Activated effector memory CD4-positive, alpha-beta T cell treated with Interleukin-2 at 50 U/mL for 16 hours (primary cell): ENCODE measurements at places on chromosomes 13 and 19.
A peak's percentile ranks its signal among the peaks of the same experiment; 100 is the strongest.

DNA sequence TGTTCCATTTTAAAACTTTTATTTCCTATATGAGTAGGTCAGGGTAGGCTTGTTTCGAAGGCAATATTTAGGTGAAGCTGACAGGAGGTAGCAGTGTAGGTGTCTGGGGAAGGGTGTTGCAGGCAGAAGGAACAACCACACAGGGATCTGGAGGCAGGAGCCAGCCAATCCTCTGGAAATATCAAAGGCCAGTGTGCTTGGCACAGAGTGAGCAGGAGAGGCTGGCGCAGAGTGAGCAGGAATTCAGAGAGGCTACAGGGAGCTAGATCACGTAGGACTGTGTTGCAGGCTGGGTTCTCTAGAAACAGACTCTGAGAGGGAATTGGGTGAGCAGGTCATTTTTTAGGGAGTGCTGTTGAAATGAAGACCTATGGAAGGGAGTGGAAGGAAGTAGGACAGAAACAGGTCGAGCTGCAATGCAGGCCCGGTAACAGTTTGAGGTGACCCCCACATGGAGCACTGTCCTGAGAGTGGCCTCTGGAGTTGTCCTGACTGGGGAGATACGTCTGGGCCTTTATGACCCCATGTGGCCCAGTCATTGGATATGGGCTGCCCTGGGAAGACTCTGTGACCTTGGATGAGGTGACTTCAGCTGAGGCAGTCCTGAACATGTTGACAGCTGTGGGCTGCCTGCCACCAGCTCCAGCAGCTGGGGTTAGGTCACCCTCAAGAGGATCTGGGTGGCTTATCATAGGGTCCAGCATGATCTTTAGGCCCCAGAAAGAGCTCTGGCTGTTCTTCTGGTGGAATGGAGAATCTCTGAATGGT is 51.7 kb downstream of the ERCC5 start:
- DNase-seq, result no peak

GRCh38 chr19:49362048-49362928 is at the start of gene TEAD2:
TEAD2 (minus strand) TSS chr19:49362416; CDS start chr19:49360075, 2,341 bp downstream.
- DNase-seq, result no peak

DNA sequence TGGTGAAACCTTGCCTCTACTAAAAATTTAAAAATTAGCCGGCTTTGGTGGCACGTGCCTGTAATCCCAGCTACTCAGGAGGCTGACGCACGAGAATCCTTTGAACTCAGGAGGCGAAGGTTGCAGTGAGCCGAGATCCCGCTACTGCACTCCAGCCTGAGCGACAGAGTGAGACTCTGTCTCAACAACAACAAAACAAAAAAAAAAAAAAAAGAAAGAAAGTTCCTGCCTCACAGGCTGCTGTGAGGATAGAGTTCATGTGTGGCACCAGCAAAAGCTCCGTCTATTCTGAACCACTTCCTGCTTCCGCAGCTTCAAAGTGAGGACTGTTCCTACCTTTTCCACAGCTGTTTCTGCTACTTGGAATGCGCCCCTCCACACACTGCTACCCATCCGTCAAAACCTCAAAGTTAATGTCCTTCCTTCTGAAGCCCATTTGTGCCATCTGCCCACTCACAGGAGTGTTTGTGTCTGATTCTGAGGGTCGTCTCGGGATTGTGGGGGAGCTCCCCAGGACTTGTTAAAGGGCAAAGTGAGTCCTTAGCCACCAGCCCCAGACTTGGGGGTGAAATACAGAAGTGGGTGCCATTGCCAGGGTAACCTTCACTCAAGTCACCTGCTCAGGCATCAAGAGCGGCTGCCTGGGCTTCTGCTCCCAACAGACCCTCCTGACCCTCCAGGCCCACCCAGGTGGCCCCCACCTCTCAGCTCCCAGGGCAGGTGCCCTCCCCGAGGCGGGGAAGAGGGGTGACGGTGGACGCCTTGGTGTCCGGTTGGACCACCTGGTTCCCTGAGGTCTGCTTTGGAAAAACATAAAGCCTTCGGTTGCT is 2.9 kb downstream of the MFSD12 start:
- DNase-seq, result peak; percentile 40

DNA sequence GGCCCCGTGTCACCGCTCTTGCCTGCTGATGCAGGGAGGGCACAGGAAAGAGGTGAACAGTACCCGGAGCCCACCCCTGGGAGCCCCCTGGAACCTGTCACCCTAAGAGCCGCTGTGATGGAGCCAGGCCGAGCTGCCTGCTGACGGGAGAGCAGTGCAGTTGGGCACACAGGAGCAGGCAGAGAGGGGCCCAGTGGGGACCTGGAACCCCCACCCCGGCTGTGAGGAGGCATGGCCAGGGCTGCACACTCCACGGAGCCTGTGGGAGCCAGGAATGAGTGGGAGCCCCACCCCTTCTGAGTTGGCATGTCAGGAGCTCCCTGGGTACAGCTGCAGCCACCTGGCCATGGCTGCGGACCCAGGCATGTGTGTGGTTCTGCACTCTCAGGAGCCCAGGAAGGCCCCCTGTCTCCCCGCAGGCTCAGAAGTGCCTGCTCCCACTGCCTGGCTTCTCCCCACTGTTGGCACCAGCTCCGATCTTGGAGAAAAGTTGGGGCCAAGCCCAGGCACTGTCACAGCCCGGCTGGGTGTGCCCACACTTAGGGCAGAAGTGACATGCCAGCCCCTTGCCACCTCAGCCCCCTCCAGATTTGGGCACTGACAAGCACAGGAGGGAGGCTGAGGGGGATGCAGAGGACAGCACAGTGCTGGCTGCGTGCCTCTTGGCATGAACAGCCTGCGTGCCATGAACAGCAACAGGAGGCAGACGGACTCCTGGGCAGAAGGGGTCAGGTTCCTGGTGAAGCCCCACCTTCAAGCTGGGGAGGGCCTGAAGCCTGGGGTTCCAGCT is 6.3 kb downstream of the CFAP97D2 start:
- no peak for DNase-seq

GRCh38 chr13:84137292-84137691 is 255.0 kb upstream of the SLITRK1 start:
- peak; percentile 35 for DNase-seq

DNA sequence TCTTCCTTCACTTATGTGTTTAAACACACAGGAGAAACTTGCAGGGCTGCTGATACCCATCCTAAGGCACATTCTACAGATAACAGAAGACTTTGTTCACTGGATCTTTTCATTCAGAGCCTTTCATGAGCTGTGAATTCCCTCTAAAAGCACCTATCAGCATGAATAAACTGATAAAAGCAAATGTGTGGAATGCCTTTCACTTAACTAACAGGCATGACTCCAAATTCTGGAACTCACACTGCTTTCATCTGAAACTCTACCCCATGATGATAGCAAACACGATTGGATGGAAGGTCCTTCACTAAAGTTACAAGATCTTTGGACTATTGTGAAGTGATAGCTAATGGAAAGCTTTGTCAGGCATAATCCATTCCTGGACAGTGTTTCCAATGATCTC is 457.3 kb downstream of the EFNB2 start:
- no peak for DNase-seq

DNA sequence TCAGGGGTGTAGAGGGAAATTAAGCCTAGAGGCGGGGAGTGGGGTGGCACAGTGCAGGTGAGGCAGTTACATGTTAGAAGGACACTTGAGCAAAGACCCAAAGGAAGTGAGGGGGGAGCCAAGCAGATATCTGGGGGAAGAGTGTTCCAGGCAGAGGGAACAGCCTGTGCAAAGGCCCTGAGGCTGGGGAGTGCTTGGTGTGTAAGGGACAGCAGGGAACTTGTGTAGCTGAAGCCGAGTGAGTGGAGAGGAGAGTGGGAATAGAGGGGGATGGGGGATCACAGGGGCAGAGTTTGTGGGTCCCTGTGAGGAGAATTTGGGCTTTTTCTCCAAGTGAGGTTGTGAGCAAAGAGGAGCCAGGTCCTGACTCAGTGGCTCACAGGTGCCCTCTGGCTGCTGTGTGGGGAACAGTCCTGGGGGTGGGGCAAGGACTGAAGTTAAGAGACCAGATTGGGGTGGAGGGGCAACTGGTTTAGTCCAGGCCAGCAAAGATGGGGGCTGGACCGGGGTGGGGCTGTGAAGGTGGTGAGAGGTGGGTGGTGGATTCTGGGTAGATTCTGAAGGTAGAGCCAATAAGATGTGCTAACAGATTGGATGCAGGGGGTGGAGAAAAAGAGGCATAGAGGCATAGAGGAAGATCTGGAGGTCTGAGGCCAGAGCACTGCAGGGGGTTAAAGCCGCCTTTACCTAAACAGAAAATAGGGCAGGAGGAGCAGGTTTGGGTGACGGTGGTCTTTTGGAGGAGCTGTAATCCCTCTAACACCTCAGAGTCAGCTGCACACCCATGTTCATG is 75.3 kb downstream of the CACNA1A start:
- DNase-seq, result peak; percentile 21

DNA sequence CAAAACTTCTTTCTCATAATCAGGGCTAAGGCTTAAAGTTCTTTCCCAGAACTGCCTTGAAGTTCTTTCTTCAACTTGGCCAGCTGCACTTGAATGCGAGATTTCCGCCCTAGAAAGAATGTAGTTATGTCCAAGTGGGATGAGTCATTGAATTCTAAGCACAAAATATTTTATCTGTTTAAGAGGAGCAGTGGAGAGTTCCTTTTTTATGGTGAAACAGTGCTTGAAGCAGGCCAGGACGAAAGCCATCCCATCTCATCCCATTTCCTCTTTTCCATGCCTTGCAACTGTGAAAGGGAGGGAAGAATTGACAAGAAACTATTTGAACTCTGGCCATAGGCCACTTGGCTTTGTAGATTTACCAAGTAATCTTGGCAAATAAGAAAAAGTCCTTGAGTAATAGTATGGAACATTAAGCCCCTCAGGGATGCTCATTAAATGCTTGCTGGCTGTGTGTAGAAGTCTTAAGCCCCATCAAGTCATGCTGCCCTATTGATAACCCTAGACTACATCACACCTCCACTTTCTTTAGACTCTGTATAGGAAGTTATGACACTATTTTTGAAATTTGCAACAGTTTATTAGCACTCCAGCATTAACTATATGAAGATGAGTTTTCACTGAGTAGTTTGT is 174.5 kb downstream of the KCTD12 start:
- no peak for DNase-seq

DNA sequence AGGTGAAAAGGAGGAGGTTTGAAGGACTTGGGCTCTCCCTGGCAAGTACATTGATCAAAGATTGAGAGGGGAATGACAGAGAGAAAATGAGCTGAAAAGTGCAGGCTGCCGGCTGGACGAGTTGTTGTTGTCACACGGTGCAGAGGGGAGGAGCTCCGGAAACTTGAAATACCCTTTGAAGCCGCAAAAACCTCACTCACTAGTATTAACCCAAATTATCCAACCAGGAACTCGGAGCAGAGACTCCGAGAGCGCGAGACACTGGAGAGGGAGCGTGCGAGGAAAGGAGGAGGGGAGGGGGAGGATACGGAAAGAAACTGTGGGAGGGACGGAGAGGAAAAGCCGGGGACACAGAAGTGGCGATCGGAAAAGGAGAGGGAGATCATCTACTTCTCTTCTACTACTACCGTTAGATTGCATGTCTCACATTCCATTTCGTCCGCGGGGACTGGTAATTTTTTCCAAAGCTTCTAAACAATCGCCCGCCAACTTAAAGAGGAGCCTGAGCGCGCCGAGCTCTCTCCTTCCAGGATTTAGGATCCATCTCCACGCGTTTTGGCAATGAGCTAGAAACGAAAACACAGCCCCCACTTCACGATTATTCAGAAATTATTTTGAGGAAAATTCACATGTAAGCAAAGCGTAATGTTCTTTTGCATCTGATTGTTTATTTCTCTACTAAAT is at the start of gene DACH1:
Gene DACH1, minus strand, starts transcription at position 74 of the 684 bp plus-strand sequence.
- DNase-seq, result no peak

- no peak for DNase-seq
These were observed 366.8 kb downstream of the DCT start for GRCh38 chr13:94112731-94113130.

DNA sequence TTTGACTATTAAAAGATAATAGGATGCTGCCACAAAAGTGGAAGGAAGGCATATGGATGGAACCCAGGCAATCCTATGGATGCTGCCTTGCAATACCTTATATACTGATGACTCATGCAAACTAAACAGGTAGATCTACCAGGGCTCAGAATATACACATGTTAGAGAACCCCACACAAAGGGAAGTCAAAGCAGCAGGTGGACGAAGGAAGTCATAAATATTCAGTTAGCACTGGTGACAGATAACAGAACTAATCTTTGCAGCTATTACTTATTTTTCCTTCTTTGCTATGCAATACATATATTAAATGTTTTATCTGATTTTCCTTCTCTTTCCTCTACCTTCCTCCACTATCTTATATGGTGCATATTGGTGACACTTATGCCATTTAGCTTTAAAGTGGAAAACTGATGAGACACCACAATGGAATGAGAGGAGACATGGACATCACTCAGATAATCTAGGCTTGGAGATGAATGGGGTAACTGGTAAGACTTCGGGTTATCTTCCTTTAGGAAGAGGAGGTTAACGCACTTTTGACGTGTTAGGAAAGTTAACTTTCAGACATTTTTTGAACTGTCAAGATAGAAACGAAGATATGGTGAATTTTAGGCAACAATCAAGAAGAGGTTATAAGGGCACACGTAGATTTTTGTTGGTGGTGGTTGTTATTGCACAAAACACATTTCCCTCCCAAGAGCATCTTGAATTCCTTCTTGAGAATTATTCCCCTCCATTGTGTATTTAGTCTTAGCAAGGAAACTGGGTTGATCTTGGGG is 39.8 kb upstream of the MBNL2 start:
- DNase-seq, result no peak

DNA sequence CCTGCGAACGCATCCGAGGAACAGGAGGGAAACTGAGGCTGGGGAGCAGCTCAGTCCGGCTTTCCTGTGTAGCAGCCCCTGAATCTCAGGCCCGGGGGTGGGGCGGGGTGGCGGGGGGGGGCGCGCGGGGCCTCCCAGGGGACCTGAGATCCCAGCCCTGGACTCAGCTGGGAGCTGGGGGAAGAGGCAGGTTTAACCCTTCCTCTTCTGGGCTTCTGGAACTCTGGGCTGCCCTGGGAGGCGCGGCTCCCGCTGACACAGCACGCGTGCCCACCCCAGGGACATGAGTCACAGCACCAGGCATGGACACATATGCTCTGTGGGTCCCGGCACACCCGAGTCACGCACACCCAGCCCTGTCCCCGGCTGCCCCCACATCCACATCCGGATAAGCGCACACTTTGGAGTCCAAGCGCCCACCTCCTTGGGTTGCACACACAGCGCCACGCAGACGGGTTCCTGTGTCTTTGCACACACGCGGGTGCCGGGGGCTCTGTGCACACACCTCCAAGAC is 3.5 kb upstream of the CIRBP start:
- peak; percentile 46 for DNase-seq

DNA sequence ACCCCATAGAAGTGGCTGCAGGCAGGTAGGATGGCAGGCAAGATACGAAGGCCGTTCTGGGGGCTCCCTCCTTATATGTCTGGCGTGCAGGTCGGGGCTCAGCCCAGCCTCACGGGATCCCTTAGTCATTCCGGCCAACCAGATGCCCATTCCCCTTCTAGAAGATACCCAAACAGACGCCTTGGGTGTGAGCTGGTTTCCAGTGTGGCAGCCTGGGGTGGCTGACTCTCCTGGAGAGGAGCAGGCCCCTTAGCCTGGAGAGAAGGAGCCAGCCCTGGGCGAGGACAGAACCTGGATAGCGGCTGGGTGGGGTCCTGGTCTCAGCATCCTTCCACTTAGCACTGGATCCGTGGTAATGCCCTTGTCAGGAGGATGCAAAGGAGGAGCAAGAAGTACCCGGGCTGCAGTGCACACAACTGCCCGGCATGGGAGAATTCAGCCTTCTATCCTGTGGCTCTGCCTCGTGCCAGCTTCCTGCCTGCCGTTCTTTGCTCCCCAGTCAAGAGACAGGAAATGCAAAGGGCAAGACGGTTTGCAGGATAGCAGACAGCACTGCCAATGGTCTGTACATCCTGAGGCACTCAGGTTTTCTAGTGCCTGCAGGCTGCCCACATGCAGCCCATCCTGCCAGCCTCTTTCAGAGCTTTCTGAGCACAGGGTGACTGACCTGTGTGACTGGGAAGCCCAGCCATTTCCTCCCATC is 56.7 kb upstream of the WASF3 start:
- no peak for DNase-seq
